ENCODE measurements at places on chromosomes 5 and 9.

GRCh38 chr5:146880966-146881365 is 2.4 kb upstream of the PPP2R2B start:
- no peak for DNase-seq

DNA sequence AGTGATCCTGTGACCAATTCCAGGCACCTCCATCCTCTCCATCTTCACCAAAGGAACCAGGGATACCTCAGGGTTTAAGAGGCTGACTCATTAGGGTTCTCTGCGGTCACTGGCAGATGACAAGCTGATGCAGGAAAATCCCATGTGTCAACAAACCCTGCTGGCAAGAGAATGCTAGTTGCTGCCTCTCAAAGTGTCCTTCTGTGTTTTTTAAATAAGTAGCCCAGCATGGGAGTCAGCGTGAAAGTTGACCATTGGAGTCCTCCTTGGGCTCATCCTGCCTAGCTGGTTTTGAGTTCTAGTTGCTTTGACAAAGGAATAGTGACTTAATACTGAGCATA is 200.2 kb downstream of the SLIT3 start:
- no peak for DNase-seq

- no peak for DNase-seq
Observed at GRCh38 chr9:19410195-19410503, 1.3 kb downstream of the ACER2 start.

- no peak for DNase-seq
Observed at GRCh38 chr9:133109931-133110650, 10.9 kb downstream of the RALGDS start.

GRCh38 chr5:17895288-17896033 is 261.2 kb downstream of the TAF11L14 start:
- DNase-seq = peak; percentile 43
